ENCODE measurements at places on chromosomes 2 and 18.

DNA sequence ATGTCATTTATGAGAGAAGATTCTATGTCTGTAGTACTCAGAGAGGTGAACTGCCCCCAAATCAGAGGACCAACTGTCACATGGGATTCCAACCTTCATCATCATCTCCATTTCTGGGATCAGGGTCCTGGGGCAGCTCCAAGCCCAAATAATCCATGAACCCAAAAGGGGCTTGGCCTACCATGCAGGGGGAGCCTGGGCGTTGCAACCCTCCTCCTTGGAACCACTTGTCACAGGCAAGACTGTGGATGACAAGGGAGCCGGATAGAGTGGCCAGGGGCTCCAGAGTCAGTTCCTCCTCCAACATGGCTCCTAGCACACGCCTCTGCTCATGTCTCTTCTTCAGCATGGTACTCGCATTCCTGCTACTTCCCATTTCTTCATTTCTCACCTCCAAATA, 7.9 kb downstream of the CTLA4 start:
- DNase-seq, result no peak

GRCh38 chr2:200944467-200945394, 18.7 kb downstream of the ORC2 start:
- DNase-seq, result peak; percentile 42

DNA sequence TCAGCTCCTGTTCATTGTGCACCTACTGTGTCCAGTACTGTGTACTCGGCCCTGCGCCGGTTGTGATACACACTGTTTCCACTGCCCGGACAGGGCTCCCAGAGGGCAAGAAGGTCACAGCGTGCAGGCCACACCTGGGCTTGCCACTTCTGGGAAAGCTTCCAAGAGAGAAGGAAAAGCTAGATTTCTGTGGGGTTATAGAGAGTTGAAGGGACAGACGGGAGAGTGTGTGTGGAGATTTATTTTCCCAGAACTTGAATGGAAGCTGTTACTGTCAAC, 3.8 kb upstream of the CNDP1 start:
- no peak for DNase-seq

GRCh38 chr2:21175895-21176646, 52.3 kb downstream of the TDRD15 start:
- no peak for DNase-seq

DNA sequence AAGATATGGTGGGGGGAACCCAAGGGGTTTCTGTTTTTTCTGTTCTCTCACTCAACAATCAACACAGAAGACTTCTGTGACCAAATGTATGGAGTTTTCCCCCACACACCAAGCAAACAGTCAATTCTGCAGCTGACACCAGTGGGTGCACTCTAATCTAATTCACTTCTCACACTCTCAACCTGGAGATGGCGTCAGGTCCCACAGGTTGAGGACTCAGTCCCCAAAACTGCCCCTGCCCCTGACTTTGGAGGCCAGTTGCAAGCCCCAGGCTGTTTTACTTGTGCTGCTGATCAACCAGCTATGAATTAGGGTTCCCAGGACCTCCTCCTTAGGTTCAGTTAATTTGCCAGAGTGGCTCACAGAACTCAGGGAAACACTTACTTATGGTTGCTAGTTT, 6.2 kb downstream of the RNU2-63P start:
- no peak for DNase-seq

DNA sequence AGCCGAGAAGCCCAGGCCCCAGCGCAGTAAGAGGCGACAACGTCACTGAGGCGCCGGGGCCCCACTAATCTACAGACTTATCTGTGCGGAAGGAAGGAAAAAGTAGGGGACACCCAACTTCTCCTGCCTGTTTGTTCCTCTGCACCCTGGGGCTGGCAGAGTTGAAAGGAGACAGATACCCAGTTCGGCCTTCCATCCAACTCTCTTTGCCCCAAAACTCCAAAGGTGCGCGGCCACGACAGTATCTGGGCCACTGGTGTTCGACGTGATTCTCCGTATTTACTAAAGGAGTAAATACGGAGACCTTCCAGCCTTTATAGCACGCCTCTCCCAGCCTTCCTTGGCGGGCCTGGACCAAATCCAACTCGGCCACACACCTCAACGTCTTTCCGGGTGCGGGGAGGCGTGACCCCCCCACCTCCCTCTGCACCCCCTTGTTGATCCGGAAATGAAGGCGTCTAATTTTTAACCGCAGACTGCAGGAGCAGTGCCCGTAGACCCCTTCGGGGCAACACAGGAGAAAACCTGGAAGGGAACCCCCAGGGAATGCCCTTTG, 1.6 kb downstream of the SMAD7 start:
- DNase-seq, result no peak

- no peak for DNase-seq
Observed at GRCh38 chr2:137321566-137321965, 556.2 kb downstream of the THSD7B start.

- DNase-seq, result no peak
Observed at GRCh38 chr2:232367591-232368233, 10.8 kb upstream of the ALPP start.

GRCh38 chr18:12233378-12233777, 20.8 kb upstream of the CIDEA start:
- no peak for DNase-seq

DNA sequence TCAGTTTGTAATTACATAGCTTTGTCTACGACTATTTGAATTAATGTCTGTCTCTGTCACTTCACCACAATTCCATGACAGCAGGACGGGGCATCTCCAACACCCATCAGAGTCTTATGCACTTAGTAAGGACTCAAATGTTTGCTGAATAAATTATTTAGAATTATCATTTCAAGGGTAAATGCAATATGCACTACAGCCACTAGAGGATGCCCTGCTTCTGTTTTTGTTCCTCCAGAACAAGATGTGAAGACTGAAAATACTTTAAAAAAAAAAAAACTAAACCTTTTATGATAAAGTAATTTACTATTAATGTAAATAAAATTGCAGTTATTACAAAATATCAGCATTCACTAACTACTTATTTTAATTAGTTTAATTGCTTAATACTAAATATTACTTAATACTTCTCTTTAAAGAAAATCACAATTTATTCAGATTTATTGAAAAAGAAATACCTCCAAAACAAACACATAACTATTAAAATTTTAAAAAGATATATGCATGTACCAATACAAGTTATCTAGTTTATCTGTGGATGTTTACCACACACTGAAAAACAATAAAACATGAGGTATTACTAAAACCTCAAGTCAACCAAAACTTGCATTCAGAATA, 3.2 kb downstream of the PIGN start:
- no peak for DNase-seq

DNA sequence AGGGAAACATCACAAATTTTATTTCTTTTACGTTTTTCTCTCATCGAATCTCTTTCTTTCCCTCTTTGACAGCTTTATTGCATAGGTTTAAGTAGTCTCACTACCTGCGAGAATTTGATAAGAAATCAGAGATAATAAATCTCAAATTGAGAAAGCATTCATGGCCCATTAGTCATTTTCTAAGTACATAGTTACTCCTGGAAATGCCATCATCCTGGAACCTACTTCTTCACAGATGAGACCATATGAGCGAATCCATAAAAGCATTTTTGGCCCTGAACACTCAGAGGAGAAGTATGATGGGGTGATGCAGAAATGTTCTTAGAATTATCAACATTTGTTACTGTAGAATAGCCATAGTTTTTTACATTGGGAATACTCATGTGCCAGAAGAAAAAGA, 138.0 kb upstream of the ARHGAP28 start:
- no peak for DNase-seq

DNA sequence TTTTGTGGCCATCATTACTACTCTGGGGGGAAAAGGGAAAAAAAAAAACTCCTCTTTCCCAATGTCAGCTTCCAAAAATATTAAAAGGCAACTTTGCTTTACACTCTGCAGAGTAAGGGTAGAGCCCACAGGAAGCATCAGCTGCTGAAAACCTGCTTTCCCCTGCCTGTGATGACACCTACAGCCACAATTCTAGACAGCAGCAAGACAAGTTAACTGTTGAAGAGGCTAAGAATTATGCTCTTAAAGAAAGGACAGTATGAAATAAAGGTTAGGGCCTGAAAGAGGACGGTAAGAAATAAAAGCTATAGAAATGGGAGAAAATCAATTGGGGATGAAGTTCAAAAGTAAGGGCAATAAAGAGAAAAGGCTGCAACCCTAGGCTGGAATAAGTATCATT, 3.0 kb downstream of the PDE11A start:
- no peak for DNase-seq

- DNase-seq, result no peak
Observed at GRCh38 chr18:22167471-22168241, 1.7 kb upstream of the GATA6 start.

DNA sequence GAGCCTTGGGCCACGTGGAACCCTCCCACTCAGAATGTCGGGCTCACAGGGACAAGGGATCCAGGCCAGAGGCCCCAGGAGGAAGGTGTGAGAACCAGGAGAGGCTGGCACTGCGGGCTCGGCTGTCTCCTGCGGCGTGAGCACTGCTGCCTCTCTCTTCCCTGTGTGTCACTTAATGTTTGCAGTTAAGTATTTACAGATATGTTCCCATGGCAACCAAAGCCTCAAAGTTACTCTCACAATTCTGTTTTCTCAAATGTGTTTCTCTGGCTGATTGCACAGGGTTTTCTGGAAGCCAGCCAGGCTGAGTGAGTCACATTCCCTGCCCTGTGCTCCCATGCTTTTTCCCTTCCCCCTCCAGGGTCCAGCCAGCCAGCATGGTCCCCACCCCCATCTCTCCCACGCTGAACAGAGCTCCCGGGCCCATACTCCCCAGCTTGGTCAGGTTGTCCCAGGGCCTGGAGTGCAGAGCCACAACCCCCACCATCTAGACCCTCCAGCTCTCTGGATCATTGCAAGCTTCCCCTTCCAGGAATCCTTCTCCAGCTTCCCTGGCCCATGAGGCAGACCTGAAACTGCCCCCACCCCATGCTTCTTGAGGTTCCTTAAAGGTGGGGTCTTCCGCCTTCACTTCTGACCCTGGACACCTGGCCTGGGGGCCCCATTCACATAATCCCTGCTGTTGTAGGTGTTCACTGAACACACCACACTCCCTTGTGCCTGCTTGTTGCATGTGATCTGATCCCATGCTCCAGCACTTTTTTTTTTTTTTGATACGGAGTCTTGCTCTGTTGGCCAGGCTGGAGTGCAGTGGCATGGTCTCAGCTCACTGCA, 265.9 kb downstream of the CELF4 start:
- DNase-seq, result peak; percentile 53

DNA sequence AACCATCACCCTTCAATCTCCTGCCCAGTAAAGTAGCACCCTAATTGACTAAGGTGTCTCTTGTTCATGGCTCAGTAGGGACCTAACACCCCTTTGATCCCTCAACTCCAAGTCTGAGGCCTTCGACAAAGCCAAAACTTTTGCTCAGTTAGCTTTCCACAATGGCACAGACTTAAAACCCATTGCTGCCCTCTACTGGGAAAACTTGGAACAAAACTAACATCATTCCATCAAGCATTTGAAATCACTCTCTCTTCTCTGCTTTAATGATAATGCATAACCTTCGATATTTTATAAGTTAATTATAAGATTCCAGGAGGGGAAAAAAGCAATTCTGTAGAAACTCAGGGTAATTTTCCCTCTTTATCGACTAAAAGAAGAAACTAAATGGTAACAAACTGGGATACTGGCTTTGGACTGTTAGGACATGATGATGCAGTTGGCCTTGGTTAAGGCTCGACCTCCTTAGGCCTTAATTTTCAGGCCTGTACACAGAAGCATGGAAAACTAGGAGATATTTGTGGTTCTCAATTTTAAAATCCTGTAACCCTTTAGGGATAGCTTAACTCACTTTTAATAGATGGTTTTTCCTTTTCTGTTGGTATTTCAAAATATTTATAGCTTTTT, 127.8 kb downstream of the STK39 start:
- peak; percentile 20 for DNase-seq

DNA sequence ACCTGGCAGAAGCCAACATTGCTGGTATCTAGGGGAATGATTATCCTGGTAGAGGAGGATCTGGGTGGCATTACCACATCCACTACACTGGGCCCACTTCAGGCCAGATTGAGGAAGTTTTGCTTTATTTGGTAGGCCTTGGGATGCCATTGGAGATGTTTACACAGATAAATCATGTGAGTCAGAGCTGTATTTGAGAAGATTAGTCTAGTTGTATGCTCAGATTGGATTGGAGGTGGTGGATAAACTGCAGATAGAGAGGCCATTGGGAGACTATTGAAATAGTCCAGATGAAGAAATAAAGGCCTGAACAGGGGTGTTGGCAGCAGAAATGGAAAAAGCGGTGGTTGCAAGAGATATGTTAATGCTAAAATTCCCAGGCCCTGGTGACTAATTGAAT, 81.5 kb downstream of the EFEMP1 start:
- peak; percentile 3 for DNase-seq

GRCh38 chr2:50591642-50592041, 440.3 kb downstream of the NRXN1 start:
- no peak for DNase-seq

DNA sequence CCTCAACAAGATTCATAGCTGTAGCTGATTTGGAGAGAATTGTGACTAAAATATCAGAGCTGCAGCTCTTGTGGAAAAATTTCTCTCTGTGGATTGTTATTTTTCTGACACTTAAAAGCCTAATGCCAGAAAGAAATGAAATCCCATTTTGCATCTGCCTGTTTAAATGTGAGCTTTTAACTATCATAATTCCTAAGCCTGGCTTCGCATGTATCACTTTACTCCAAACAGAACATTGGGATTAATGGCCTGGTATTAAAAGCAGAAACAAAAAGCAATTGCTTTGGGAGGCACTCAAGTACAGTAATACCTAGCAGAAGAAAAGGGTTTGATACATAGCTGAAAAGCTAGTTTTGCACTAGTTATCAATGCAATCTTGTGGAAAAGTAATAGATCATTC, 164.2 kb upstream of the FSHR start:
- no peak for DNase-seq

GRCh38 chr2:167925758-167926157, 321.6 kb downstream of the STK39 start:
- DNase-seq, result no peak

DNA sequence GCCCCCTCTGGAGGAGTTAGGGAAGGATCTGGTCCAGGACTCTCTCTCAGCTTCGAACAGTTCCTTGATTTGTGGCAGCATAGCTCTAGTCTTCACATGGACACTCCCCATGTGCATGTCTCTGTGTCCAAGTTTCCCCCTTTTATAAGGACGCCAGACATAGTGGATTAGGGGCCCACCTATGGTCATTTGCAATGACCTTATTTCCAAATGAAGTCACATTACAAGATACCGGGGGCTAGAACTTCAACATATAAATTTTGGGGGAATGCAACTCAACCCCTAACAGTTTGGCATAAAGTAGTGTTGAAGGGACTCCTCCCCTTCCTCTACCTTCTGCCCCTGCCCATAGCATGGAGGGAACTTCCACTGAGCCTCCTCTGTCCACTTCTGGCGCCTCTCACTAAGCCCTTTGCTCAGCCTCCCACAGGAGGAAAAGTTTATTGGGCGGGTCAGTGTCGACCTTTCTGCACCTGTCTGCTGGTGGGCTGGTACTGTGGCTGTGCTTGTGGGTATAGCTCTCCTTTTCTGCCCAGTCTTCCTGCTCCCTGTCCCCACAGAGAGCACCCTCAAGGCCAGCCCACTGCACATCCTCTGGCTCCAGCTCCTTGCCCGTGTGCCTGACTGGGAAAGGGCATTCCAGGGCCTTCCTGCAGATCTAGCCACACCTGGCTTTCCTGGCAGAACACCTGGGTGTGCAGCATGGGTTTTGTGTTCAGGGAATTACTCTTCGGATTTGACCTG, 5.5 kb downstream of the FABP1 start:
- DNase-seq, result no peak
